ENCODE measurements at places on chromosomes 3 and 15. TPM values are rescaled to one million over a fixed set of nuclear protein-coding genes. Genes with fewer than 3 reads are reported as not detected.
A peak's percentile ranks its signal among the peaks of the same experiment; 100 is the strongest.

The PLA1A gene
- total RNA-seq: 0.75 TPM

The COL6A5 gene
- total RNA-seq: not detected

The CHRM5 gene
- total RNA-seq: not detected

The RAB27A gene
- total RNA-seq: 6.8 TPM

The VIPR1 gene
- 3.7 TPM for total RNA-seq

DNA sequence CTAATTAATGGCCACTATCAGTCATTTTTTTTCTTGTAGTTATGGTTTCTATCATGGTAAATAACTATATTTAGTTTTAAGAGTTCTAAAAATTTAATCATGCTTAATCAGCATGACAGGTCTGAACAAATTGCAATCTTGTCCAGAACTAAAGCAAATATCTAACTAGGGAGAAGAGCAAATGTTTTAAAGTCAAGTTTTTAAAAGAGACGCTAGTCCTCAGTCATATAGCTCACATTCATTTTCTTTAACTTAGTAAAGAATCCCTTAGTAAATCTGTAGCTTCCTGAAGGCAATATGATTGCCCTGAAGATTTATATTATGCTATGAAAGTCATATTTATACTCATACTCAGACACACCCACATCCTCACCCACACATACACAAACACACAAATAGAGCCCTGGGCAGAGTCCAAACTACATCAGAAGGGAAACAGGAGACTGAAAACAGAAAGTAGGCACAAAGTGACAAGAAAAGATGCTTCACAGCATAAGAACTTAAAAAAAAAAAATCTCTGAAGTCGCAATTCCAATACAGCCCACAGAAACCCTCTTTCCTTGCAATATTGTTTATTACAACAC, 1149.1 kb downstream of the SI start:
- no peak for DNase-seq

- peak; percentile 35 for DNase-seq
Measured at GRCh38 chr15:83285979-83286553, 1.6 kb upstream of the BNC1 start.

DNA sequence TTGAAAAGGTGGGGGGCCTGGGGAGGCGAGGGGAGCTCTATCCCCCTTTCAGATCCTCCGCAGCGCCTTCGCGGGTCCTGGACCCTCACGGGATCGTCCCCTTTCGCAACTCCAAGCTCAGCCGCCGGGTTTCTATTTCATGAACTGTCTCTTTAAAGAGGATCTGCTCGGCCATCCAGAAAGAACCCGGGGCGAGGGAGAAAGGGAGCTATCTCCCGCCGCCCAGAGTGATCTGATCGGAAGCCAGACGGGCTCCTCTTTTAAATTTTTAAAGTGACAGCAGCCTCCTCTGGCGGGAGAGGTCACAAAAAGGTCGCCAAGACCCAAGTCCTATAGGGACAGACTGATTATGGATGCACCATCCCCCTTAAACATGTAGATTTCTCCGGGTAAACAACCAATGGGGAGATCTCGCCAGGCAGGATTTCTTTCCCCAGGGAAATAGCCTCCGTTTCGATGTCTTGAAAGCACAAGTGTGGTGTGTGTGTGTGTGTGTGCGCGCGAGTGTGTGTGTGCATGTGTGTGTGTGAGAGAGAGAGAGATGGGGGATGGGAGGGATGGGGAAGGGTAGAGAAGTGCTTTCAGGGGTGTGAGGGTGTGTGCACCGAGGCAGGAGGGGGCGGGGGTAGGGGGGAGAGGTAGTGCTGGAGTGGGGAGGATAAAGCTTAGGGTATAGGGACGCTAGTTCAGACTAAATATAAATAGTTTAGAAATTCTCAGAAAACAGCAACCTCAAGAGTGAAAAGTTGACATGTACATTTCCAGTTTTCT, 516.1 kb downstream of the MECOM start:
- DNase-seq: peak; percentile 58

DNA sequence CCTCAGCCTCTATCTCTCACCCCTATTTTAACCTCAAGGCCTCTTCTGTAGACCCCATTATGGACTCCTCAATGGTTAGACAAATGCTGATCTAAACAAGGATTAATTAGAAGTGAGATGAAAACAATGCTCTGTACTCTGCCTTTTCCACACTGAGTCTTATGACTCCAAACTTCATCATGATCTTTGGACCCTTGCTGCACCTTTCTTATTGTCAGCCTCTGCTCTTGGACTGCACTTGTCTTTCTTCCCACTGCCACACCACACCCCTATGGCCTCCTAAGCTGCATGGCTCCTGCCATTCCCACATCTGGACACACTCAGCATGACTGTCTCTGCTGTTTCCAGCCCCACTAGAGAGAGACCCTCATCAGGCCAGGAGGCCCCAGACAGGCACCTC, 348.2 kb downstream of the RORA start:
- no peak for DNase-seq

DNA sequence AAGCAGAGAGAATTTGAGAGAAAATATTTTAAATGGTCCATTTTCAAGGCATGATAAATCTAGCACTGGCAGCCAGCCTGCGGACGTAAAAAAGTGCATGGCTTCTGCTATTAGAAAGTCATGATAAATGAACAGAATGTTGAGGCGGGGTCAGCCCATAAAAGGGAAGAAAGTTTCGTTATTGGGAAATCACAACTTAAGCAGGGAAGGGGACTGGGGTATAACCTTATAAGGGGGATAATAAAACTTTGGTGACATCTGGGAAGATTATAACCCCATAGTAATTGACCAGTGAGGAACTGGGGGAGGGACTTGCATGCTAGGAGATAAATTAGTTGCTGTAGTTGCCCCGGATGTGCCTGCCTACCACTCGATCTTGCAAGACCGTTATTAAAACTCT, 88.4 kb upstream of the PLSCR4 start:
- no peak for DNase-seq

- no peak for DNase-seq
Measured at GRCh38 chr3:38331257-38332022, 15.1 kb upstream of the XYLB start.

DNA sequence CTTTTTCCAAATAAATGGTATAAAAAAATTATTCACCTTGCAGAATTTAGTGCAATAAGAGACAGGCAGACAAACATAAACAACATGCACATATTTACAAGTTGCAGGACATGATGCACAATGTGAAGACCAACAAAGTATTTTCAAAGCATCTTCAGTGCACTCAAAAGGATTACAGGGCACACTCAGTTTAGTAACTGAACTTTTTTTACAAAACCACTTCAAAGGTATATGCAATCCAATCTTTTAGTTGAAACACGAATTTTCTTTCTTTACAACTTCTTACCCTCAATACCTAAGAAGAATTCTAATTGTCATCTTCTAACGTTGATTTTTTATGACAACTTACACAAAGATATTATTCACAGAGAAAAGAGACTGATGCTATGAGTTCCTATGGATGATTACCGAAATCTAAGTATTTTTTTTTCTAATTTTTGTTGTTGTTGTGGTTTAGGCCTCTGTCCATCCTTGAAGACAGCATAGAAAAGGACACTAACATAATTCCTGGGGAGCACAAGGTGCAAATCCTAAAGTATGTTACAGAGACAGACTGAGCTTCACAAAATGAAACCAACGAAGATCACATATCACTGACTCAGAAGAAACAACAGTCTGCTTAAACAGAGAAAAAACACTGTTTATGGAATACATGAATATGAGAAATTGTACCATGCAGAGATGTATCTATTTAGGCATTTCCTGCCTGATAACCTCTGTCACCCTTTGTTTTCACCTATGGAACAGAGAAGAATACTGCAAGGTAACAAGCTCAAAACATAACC, 50.3 kb downstream of the ZMAT3 start:
- DNase-seq: no peak

- DNase-seq: no peak
Measured at GRCh38 chr3:128352326-128352725, 114.4 kb downstream of the DNAJB8 start.

GRCh38 chr3:26623419-26624208, 1.0 kb downstream of the LRRC3B start:
- no peak for DNase-seq

DNA sequence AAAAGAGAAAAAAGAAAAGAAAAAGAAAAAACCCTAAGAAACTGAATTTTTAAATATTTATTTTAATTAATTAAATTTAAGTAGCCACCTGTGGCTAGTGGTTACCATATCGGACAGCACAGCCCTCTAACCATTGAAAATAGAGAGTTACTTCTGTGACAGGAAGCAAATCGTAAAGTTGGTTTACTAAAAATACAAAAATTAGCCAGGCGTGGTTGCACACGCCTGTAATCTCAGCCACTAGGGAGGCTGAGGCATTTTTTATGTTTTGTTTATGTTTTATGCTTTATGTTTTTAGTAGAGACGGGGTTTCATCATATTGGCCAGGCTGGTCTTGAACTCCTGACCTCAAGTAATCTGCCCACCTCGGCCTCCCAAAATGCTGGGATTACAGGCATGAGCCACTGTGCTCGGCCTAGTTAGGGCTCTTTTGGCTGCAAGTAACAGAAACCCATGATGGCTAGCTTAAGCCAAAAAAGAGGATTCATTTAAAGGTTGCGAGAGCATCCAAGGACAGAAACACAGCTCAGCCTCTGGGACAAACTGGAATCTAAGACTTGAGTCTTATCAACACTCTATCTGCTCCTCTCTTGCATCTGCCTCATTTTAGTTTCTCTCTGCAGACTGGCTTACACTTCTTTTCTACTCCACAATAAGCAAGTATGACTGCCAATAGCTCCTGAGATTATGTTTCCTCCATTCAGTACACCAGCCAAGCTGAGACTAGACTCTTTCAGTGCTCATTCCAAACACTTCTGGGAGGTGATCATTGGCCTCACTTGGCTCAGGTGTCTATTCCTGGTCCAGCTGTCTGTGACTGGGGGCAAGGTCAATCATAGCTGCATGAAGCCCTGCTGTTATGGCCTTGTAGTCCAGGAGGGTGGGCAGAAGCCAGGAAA, 6.8 kb upstream of the SKIL start:
- DNase-seq: no peak

DNA sequence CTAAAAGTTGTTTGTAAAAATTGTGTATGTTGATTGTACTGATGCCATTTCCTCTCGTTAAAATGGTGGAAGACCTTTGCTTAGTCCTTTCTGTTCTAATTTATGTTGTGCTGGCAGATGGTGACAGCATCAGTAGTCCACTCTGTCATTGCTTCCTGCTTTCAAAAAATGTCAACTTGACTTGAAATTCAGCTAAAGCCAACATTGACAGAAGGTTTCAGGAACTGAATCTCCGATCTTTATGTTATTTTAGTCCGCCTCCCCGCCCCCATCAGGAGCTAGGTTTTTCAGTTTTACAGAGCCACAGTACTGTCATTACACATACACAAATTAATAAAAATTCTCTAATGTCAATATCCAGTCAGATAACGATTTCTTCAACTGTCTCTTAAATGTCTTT, 1.5 kb downstream of the CEP63 start:
- DNase-seq: no peak

DNA sequence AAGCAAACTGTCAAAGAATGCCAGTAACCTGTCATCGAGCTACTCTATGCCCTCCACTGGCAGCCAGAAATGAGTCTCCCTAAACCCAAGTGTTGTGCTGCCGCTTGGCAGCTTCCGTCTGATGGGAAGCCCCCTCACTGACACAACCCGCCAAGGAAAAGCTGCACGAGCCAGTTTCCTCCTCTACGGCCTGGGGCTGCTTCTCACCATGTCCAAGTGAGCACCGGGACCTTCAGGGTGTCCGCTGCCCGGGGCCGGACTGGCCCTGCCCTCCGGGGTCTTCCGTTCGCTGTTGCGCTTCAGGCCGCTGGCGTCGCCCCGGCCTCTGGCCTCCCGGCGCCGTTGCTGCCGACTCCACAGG, 490 bp downstream of the TOMM70 start:
- DNase-seq: peak; percentile 39

- no peak for DNase-seq
Measured at GRCh38 chr3:19485267-19485666, 337.0 kb downstream of the KCNH8 start.

DNA sequence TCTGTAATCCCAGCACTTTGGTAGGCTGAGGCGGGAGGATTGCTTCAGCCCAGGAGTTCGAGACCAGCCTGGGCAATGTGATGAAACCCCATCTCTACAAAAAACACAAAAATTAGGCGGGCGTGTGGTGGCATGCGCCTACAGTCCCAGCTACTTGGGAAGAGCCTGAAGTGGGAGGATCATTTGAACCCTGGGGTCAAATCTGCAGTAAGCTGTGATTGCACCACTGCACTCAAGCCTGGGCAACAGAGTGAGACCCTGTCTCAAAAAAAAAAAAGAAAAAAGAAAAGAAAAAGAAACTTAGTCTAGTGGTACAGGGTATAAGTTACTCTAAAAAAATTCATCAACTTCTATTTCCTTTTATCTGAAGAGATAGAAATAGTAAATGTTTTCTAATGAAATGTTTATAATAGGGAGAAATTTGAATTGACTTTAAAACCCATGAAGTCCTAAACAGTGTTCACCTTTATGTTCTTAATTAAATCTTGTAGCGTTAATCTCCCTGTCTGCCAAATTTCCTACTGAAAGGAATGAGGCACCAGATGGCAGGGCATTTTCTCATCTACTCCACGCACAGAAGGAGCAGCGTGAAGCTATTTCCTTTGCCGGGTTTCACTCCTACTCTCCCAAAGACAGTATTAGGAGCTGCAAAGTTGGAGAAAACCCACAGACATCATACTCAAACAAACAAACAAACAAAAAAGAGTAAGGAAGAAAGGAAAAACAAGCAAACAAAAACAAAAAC, 1.9 kb downstream of the PCLAF start:
- DNase-seq: no peak

GRCh38 chr3:19543212-19543841, 390.7 kb downstream of the EFHB start:
- peak; percentile 36 for DNase-seq

GRCh38 chr15:100829457-100829856, 50.2 kb upstream of the ALDH1A3 start:
- DNase-seq: no peak

DNA sequence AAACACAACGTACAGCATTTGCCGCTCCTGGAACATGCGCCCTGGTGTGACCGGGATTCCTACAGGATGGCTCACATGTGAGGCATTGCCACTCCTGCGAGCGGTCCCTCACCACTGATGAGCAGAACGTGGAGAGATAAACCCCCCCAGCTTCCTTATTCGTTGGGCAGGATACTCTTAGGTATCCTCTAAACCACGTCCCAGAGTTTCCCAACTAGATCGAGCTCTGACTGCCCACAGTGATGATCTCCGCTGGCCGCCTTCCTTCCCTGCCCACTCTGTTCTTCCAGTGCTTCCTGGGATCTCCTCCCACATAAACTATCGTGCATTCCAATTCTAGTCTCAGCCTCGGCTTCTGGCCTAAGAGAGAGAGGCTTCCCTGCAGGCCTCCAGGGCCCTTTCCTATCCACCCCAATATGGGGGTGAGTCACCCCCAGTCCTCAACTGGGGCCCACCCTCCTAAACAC, 91.8 kb downstream of the TOP2B start:
- DNase-seq: no peak

DNA sequence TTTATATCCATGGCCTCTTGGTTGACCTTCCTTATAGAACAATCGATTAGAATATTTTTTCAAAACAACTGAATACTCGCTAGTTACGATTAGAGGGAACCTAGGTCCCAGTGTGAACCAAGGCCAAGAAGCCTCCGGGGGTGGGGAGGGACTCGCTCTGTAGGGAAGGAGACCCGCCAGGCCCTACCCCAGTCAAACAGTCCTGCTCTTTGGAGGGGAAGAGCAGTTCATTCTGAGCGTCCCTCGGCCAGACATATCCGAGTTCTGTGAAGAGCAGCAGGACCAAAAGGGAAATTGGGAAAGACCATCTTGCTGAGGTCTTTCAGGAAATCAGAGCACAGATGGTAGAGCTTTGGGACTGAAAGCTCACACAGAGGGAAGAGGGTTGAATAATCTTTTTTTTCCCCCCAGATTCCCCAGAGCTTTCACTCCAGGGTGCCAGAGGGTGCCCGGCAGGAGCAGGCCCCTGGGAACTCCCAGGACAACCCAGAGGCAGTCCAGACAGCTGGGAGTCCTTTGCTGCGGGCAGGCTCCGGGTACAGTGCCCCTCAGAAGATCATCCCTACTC, 137.2 kb upstream of the HES1 start:
- no peak for DNase-seq
